NCI-H748 treated with DMSO at 0.1 percent for 48 hours (cell line): ENCODE measurements at places on chromosomes 6 and 20.
A peak's percentile ranks its signal among the peaks of the same experiment; 100 is the strongest.

DNA sequence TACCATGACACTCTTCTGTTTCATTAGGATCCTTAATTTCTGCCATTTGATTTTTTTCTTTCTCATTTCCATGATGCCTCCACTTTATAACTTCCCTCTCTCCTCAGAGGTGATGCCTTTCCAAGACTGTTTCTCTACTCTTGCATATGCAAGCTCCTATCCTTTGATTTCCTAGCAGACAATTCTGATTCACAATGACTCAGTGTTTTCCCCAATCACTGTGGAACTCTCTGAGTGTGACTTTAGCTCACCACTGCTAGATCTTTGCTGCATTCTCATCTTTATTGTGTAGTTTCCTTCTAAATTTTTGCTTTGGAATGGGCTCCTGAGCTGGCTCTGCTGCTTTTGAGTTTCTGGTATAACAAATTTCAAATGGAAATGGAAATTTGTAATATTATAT lies 184.9 kb downstream of the TINAG start:
- DNase-seq: no peak

DNA sequence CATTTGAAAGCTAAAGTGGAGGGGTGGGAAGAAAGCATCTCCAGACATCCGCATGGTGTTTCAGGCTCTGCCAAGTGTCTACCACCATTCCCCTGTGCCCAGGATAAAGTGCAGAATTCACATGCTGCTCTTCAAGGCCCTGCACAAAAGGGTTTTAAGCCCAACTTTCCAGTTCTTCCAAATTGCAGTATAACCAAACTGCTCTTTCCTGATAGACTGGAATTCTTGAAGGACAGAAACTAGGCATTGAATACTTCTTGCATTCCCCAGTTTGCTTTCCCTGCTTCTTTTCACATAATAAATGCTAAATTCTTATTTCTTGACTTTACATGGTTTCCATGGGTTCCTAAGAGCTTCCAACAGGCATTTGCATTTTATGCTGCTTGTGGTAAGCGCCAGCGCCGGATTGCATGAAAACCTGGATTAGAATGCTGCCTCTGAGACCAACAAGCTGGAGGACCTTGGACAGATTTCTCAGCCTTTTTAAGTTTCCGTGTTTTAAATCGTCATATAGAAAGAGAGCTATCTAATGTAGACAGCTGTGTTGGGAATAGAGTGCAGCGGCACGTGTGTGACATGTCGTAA lies 7.9 kb downstream of the SOX4 start:
- no peak for DNase-seq

GRCh38 chr20:50336661-50337060 lies 146.0 kb downstream of the CEBPB start:
- DNase-seq: no peak

GRCh38 chr6:170424604-170425126 lies 118.1 kb downstream of the FAM120B start:
- DNase-seq: no peak

DNA sequence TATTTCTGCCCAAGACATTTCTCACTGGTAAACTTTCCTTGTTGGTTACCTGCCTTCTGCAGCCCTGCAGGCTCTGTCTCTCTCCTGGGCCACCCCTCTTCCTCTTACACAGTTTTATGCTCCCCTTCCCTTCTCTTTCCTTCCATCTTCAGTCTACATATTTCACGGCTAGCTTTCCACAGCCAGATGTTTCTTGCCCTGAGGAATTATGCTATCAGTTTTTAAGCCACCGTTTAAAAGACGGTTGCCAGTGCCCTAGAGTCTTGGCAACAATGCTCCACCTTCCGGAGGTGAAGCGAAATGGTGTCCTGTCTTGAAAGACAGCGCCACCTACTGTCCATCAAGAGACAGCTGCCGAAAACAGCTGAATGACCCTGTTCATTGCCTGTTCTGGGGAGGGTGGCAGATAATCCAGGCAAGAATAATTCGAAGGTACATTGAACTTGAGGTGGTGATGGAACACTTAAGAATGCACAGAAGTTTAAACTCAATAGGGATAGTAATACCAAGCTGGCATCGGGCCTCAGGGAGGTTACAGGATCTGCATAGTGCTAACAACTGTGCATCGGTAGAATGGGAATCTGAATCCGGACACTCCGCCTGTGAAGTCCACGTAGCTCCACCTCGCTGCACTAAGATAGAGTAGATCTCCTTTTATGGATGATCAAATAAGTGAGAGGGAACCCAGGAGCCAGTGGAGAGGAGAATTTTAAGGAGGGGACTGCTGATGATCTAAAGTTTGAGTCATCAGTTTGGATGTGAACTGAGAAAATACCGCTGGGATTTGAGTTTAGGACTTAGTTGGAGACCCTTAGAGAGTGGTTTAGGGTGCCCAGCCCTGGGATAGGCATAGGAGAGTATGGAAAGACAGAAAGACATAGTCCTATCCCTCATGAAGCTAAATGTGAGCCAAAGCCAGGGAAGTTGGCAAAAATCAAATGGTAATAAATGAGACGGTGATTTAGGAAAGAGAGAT lies 4.8 kb upstream of the TRIM40 start:
- peak; percentile 55 for DNase-seq

DNA sequence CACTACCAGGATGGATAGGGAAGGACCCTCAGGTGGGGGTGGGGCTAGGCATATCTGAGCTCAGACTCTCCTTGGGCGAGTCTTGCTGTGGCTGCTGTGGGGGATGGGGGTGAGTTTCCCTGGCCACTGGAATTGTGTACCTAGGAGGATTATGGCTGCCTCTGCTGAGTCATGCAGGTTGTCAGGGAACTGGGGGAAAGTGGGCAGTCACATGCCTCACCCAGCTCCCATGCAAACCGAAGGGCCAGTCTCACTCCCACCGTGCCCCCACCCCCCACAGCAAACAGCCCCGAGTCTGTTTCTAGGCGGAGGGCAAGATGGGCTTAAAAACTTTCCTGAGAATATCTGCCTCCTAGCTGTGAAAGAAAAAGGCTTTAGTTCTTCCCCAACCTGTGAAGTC lies 210.3 kb upstream of the FERMT1 start:
- no peak for DNase-seq

GRCh38 chr20:35742741-35743523 lies 872 bp upstream of the RBM39 start:
- peak; percentile 21 for DNase-seq

DNA sequence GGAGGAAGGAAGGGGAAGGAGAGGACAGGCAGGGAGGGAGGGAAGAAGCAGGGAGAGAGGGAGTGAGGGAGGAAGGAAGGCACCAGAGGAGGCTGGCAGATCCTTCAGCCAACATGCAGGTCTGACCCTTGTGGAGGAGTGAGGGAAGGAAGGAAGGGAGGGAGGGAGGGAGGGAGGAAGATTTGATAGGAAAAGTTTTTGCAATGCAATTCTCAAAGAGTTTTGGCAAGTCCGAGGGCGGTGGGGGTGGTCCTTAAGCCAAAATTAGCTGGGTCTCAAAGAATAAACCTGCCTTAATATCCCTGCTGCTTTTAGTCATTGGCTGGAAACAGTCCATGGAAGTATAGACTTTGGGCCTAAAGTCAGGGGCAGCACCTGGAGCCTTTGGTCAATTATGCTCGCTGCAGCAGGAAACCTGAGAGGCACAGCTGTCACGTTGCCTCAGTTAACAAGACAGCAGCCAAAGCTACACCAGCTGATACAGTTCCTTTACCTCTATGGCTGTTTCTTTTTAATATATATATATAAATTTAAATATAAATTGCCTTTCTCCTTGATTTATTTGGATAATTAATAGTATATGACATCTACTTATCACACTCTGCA lies 115.7 kb upstream of the RALGAPA2 start:
- DNase-seq: no peak

DNA sequence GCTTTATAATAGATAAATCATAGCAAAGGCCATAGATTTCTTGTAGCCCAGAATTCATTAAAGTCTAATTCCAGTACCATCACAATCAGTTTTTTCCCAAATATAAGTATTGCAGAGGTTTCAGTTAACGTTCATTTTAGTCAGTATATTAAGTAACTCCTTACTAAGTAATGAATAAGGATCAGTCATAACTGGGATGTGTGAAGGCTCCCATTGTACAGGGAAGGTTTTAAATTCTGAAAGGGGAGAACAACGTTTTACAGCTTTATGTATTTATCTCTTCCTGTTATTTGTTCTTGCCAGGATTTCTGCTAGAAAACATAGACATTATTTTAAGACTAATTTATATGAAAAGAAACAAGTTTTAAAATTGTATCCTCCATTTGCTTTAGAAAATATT lies 215.5 kb upstream of the LAMP5 start:
- no peak for DNase-seq

- no peak for DNase-seq
Observed at GRCh38 chr6:156182356-156182755, 594.8 kb upstream of the ARID1B start.
